NCI-H82 (cell line): ENCODE measurements at places on chromosomes 1 and 21.
A peak's percentile ranks its signal among the peaks of the same experiment; 100 is the strongest.

- no peak for DNase-seq
Measured at GRCh38 chr1:169779970-169780369, 14.7 kb downstream of the METTL18 start.

GRCh38 chr1:201051399-201051798 is 27.9 kb upstream of the KIF21B start:
- no peak for DNase-seq

DNA sequence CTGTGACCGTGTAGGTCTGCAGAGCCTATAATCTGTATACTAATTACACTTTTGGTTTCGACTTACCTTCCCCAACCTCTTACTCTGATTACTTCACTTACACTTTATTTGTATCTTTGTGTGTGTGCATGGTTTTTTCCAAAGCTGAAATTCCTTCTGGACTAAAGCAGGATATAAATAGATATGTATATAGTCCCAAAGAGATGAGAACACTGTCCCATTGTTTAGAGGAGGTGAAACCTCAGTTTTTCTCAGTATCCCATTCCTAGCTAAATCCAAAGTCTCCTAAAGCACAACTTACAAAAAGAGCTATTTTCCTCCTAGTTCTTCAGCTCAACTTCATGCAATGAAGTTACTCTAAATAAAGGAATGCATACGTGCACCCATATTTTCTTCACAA is 442.2 kb downstream of the SMYD3 start:
- DNase-seq, result no peak

DNA sequence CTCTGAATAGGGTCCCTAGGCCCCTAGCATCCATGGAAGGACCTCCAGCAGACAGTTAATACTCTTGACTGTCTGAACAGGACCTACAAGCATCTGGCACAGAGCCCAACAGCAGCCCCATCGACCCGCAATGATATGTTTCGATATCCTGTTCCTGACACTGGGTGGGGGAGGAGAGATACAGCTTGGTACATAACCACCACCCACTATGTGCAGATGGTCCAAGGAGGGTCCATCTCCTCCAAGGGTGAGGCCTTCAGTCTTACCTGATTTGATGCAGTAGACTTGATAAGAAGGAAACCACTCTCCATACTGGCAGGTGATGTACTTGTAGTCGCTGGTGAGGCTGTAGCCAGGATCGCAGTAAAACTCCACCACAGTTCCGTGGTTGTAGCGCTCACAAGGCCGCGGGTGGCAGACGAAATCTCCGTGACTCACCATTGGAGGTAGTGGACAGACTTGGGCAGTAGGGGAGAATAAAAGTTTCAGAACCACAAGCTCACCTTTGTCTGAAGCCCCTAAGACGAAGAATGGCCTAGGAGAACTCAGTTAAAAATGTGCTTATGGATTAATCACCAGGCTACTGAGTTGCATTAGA is 86.0 kb upstream of the TLR5 start:
- no peak for DNase-seq

GRCh38 chr1:91015794-91016550 is 5.9 kb downstream of the ZNF644 start:
- DNase-seq, result no peak

DNA sequence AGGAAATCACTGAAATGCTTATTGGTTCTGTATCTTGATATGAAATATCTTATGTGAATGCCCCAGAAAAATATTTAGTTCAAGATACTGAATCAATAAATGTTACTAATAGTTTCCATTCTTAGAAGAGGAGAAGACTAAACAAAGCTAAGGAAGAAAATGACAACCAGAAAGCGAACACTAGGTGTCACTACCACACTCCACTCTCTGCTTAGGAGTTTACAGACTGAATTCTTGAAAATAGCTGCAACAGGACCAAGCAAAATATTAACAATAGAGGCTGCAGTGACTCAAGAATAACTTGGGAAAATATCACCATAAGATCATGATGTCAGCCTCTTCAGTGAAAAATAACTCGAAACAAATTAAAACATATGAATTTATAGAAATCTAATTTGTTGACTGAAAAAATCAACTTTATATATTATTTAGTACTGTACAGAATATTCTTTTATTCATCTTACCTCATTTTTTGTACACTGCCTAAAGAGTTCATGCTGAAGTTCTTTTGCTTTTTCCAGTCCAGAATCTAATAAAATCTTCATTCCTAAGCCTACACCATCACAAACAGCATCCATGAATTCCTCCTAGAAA is 61.6 kb downstream of the KIF14 start:
- DNase-seq, result peak; percentile 65

DNA sequence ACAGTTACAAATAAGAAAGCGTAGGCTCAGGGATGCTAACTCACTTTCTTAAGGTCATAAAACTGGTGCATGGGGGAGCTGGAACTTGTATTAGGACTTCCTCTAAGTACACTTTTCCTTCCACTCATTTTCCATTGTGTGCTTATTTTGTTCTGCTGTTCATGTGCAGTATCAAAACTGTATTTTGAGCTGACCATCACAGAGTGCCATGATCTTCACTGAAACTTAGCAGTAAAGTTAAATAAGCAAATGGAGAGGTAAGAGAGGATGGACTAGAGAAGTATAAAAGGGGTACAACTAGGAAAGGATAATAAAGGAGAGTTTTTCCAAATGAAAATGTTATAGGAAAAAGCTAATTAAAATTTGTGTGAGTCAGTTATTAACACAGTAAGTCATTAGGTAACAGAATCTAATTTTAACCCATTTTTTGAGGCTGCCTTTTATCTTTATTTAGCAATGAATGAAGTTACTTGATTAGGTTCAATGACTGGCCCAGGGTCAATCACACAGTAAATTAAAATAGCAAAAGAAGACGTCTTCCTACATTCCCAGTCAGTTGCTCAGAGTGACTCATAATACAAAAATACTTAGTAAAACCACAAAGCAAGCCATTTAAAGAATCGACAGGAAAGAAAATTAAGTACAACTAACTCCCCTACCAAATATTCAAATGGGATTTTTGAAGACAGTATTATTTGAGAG is 165.8 kb upstream of the C1orf105 start:
- DNase-seq, result no peak

DNA sequence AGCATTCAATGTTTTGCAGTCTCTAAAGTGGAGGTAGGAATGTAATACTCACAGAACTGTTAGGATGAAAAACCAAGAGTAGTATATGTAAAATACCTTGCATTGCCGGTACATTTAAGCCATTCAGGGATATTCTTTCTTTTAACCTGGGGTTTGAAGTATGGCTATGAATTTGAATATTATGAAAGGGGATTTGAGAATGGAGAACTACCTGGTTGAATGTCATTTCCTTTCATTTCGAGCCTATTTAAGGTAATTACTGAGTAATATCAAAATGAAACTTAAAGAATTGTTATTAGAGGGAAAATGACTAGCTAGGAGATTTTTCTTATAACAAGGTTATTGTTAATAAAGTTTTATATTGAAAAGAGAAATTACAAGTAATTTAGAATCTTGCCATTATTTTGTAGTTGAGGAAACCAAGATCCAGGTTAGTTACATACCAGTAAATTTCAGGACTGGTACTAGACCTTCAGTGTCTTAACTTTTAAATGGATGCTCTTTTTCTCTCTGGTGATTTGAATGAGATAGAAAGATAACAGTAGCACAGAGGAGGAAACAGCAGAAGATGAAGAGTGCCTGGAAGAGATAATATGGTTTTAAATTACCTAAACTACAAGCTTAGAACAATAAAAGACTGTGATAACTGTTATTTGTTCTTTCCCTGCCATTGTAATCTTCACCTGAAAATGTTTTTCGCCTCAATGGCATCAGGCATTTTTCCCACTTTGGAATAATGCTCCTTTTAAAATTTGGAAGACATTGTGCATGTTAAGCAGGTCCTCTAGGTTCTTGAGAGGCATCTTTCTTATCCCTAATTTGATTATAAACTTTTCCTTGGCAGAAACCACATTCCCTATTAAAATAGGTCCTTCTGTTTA is 103.2 kb downstream of the PKN2 start:
- no peak for DNase-seq

- DNase-seq, result peak; percentile 83
Measured at GRCh38 chr1:41420860-41421259, 59.6 kb downstream of the FOXO6 start.
